ENCODE measurements at places on chromosomes 1 and 21.
A peak's percentile ranks its signal among the peaks of the same experiment; 100 is the strongest.

GRCh38 chr21:33968080-33968994 lies 52.7 kb upstream of the ATP5PO start:
- H3K4me3 ChIP-seq, result no peak overlapping the region
- no peaks in the 10 kb centered on the region for H3K27me3 ChIP-seq
- DNase-seq, result no peak
- no peaks in the 10 kb centered on the region for H3K36me3 ChIP-seq
- H3K27ac ChIP-seq, result no peak overlapping the region

GRCh38 chr1:191711961-191712360 lies 446.3 kb upstream of the RGS18 start:
- no peaks in the 10 kb centered on the region for H3K4me1 ChIP-seq
- H3K27ac ChIP-seq, result peak overlapping the region; percentile 60
- no peak for DNase-seq
- H3K36me3 ChIP-seq, result no peaks in the 10 kb centered on the region
- no peaks in the 10 kb centered on the region for H3K27me3 ChIP-seq
- H3K4me3 ChIP-seq, result no peak overlapping the region

DNA sequence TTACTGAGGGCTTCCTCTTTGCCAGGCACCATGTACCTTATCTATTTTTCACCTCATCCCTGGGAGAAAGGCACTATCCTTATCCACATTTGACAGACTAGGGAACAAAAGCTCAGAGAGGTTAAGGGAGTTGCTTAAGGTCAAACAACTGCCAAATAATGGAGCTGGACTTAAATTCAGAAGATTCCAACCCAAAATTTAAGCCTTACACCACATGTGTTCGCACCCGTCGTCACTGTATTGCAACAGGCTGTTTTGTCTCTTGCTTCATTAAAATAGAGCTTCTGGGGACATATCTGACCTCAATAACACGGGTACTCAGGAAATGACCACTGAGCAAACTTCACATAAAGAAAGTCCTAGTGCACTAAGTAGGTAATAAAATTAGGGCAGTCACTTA lies 62.0 kb downstream of the TRABD2B start:
- H3K4me3 ChIP-seq, result no peak overlapping the region
- DNase-seq, result no peak
- no peaks in the 10 kb centered on the region for H3K36me3 ChIP-seq

GRCh38 chr1:217681806-217682205 lies 50.7 kb downstream of the SPATA17 start:
- H3K4me3 ChIP-seq, result no peak overlapping the region
- no peaks in the 10 kb centered on the region for H3K4me1 ChIP-seq
- no peaks in the 10 kb centered on the region for H3K36me3 ChIP-seq
- no peaks in the 10 kb centered on the region for H3K27me3 ChIP-seq

GRCh38 chr21:45331531-45332147 lies 43.9 kb upstream of the POFUT2 start:
- H3K4me1 ChIP-seq, result no peaks in the 10 kb centered on the region
- no peak overlapping the region for H3K4me3 ChIP-seq
- peak; percentile 61 for DNase-seq
- H3K27me3 ChIP-seq, result no peaks in the 10 kb centered on the region

- H3K4me1 ChIP-seq, result no peaks in the 10 kb centered on the region
- H3K36me3 ChIP-seq, result no peaks in the 10 kb centered on the region
- no peak for DNase-seq
- no peak overlapping the region for H3K4me3 ChIP-seq
- peaks cover 46% of the 10 kb centered on the region for H3K27me3 ChIP-seq
- H3K27ac ChIP-seq, result no peak overlapping the region
These were observed 9.8 kb downstream of the INSRR start for GRCh38 chr1:156849151-156849496.

Data from sigmoid colon (tissue), 7 donors.